AG10803 (cell line): ENCODE measurements at places on chromosomes 4 and X.
A peak's percentile ranks its signal among the peaks of the same experiment; 100 is the strongest.

GRCh38 chr4:150358691-150359090 lies 223.3 kb upstream of the MAB21L2 start:
- no peak for DNase-seq

GRCh38 chr4:38181286-38181685 lies 221.1 kb downstream of the PTTG2 start:
- no peak for DNase-seq

DNA sequence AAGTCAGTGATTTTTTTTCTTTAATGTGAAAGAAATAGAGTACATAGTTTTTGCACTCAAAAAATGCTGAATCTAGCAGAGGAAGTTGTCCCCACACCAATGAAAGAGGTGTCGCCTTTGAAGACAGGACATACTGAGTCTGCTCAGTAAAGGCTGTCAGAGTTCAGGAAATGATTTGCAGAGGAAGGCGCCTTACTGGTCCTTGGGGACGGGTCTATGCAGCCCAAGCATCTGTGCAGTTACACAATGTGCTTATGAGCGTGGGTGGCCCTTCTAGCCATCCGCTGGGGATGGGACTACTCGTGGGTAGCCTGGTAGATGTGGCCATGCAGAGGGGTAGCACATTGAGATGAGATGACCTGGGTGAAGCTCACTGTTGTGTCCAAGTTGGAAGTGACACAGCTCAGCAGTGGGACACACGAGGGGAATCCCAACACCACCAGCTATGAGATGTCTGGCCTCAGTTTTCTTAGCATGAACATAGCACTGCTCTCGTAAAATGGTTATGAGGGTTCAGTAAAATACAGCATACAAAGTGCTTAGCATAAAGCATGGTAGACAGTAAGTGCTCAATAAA lies 116.5 kb upstream of the RBPJ start:
- DNase-seq, result no peak

- no peak for DNase-seq
These were observed 11.2 kb downstream of the LRPAP1 start for GRCh38 chr4:3520796-3521600.

DNA sequence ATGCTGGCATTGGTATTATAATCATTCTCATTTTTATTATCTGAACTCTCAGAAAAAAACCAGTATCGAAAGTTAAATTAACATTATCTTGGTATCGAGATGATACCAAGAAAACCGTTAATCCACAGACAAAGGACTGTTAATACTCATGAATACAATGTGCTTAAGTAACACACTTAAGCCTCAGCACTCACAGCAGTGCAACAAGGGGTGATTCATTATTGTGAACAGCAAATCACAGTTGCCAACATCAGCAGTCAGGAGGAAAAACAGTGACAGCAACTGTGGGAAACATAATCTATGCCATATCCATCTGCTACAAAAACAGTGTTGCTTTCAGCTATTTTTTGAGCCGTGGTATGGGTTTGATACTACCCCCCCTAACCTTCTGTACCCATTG lies 210.9 kb upstream of the ATOH1 start:
- DNase-seq, result no peak

DNA sequence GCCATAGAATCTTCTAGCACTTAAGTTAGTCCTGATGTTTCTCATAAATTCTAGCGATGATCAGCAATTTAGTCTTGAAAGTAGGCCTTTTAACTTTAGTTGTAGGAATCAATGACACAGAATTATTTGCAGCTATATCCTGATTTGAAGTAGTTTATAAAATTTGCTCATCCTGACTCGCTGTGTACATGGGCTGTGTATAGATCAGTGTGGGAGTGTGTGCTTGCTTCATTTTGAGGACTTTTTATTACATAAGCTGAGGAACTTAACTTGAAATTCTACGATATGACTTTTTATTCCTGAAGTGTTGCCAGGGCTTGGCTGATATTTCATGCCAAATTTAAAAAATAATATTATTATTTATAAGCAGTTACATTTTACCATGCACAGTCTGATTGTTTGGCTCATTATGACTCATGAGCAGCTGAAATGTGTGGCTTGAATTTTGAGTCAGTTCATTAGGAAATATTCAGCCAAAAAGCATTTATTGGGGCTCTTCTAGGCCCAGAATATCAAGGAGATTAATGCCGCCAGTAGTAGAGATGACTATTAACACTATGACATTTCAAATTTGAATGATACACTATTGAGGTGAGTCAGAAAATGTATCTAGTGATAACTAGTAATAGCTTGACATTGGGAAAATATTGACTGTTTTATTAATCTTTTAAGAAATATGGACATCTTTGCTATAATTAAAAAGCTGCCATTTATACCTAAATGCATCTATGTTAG lies 128.9 kb upstream of the LIMCH1 start:
- DNase-seq, result no peak

GRCh38 chrX:16137416-16138107 lies 14.2 kb downstream of the GRPR start:
- DNase-seq, result no peak

DNA sequence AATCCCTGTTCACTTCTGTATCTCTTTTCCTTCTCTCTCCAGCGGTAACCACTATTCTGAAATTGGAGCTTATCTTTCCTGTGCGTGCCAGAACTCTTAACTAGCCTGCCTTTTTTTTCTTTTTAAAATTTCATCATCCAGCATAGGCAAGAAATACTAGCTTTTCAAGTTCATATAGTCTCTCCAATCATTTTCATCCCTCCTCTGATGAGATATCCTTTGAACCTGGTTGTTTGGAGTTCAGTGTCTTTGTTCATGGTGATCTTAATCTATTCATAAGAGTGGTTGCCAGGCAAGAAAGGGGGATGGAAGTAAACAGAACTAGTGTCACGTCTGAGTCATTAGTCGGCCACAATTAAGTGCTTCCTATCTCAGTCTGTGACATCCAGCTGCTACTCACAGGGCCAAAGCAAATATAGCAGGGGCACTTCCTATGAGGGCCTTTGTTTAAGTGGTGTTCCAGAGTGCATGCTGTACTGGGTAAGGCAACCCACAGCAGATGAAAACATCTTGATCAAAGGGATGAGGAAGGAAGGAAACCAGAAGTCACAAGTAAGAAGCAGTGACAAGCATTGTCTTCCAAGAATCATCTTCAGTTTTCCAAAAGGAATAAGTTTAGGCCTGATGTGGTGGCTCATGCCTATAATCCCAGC lies 56.4 kb upstream of the XIAP start:
- peak; percentile 69 for DNase-seq

DNA sequence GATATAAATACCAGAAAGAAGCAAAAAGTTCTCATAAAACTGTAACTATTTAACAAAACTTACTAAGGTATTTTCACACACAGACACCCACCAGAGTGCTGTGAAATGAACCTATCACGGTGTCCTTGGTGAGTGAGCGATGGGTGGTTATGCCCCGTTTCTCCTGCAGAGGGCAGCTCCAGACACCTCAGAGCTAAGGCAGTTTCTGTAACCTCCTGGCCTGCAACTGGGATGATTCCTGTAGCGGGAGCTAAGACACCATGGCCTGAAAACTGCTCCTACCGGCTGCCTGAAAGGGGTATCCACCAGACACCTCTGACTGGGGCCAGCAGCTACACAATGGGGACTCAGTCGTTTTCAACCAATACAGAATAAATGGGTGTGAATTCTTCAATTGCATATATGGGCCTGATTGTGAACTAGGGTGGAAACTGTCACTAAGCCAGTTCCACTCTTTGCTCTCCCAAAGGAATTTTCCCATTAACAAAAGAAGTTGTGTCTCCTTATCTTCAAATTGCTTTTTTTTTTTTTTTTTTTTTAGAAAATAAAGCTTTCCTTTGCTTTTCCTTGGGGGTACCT lies 2375.8 kb upstream of the TENM3 start:
- DNase-seq, result no peak

DNA sequence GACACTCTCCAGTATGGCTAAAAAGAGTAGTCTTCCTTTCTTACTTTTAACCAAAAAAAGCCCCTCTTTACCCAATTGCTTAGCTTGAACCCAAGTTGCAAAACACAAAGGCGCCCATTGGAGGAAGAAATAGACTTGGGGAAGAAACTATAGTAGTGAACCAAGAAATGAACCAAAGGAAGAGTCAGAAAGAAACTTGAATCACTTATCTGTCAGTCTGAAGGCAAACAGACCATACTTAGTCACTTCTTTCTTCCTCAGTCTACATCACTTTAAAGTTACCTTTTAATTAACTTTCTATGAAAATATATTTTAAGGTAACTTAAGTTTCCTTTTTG lies 161.4 kb upstream of the GIMD1 start:
- DNase-seq, result peak; percentile 2

- peak; percentile 15 for DNase-seq
These were observed at the start of gene GPRASP2 for GRCh38 chrX:102712216-102712966. TSS of gene GPRASP2 (plus strand) at chrX:102712448. CDS start at chrX:102714870, 2,422 bp downstream.

DNA sequence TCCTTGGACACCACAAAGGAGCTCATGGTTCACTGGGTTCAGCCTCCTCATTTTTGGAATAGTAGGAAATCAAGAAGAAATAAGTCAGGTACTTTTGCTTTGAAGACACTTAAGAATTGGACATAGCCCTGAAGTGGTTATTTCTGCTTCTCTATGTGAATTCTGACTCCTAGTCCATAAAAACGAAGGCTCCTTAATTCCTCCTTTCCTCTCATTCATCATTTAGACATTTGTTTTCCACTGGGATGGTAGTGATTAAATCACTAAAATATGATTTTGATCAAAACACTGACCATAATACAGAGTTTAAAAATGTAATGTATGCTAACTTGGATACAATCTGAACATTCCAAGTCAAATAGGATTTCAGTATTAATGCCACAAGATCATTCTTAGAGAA lies 34.7 kb upstream of the CYP2U1 start:
- peak; percentile 47 for DNase-seq

GRCh38 chrX:116417214-116417613 lies 19.2 kb upstream of the SLC6A14 start:
- no peak for DNase-seq

GRCh38 chr4:31748382-31748781 lies 1028.2 kb downstream of the PCDH7 start:
- DNase-seq, result no peak

GRCh38 chr4:6346373-6347110 lies 76.9 kb downstream of the WFS1 start:
- no peak for DNase-seq

DNA sequence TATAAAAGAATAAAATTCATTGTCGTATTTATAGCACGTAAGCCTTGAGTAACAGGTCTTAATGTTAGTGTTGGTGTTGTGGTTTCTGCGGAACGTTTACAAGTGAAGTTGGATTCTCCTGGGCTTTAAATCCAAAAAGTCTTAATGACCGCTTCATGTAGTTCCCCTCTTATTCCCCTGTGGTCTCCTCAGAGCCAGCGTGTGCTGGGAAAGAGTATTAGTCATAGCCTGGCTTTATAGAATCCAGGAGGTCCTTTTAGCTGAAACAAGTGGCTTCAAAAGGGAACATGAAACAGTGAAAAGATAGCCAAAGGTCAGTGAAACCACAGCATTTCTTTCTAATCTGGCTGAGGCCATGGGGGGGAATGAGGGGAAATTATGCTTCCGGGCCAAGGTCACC lies 79.1 kb downstream of the CLCN4 start:
- peak; percentile 79 for DNase-seq

- peak; percentile 28 for DNase-seq
These were observed 4.4 kb upstream of the PRDX4 start for GRCh38 chrX:23662853-23663252.

DNA sequence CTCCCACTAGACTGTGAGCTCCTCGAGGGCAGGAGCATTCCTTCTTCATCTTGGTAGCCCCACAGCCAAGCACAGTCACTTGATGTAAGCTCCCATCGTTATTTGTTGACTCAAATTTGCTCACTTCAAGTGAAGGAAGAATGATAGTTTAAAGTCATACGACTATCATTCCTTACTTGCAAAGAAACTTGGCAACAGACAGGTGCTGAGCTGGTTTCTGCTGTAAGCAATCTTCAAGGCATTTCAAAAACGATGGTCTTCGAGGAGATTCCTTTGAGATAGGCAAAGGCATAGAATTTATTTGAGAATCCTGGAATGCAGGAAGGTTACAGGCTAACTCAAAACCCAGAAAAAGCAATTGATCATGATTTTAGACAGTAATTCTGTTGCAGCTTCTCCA lies 64.8 kb downstream of the QDPR start:
- DNase-seq, result no peak

DNA sequence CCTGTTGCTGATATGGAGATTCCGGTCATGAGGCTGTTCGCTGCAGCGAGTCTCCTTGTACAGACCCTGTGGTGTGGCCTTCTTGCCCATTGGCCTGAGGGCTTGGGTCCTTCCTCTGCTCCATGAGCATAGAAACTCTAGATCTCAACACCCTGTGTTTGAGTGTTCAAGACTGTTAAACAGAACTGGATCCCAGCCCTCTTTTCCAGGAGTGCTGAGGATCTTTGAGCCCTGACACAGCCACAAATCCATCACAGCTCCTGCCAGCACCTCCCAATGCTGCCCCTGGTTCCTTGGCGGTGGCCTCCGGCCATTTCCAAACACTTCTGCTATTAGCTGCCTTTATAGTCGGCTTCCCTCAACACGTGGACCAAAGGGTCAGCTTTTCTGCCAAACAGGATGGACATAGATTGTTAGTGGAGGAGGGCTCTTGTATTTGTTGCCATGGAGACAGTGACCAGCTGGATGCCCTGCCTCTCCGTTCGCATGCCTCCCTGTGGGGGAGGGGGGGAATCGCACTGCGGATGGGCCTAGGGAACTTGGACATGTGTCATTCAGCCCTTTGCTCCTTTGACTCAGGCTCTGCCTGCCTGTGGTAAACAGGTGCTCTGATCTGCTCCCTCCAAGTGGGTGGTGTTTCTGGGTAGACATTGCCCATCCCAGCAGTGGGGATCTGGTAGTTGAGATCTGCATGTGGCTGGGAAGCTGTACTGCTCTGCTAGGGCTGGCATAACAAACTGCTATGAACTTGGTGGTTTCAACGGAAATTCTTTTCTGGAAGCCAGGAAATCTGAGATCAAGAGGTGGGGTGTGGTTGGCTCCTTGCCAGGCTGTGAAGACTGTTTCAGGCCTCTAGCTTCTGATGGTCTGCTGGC lies 6.9 kb upstream of the WDR1 start:
- no peak for DNase-seq

GRCh38 chr4:48261281-48261680 lies 8.4 kb downstream of the TEC start:
- DNase-seq, result no peak

GRCh38 chr4:136056748-136057147 lies 1475.5 kb downstream of the PCDH18 start:
- DNase-seq, result no peak

DNA sequence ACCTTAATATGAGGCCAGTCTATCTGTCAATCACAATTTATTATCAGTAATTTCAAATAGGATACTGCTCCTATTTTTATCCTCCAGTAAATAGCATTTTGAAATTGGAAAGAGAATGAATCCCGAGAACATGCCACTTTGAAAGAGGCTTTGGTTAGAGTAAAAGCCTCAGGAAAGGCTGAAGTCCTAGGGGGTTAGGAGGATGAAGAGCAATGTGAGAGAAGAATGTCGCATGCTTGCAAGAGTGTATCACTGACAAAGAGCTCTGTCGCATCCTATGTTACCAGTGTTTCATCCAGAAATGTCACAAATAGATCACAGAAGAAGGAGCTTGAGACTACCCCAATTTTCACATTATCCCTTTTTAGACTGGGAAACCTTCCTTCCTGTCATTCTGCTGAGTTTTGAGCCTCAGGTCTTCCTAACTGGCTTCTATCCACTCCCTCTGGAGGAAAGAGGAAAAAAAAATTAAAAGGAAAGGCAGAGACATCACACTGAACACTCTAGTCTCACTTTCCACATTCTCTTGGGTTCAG lies 39.8 kb downstream of the GPM6A start:
- DNase-seq, result no peak
